ENCODE measurements at places on chromosomes 2 and 18.

- DNase-seq, result no peak
These were observed 700.0 kb upstream of the NXPH2 start for GRCh38 chr2:139480161-139480650.

DNA sequence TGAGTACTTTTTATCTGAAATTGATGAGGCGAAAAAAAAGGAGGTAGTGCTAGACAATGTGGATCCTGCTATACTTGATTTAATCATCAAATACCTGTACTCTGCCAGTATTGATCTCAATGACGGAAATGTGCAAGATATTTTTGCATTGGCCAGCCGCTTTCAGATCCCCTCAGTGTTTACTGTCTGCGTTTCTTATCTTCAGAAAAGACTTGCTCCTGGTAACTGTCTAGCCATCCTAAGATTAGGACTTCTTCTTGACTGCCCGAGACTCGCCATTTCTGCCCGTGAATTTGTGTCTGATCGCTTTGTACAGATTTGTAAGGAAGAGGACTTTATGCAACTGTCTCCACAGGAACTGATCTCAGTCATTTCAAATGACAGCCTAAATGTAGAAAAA, 453 bp downstream of the KLHL41 start:
- no peak for DNase-seq

GRCh38 chr2:98085649-98086048, 1.3 kb upstream of the VWA3B start:
- no peak for DNase-seq

DNA sequence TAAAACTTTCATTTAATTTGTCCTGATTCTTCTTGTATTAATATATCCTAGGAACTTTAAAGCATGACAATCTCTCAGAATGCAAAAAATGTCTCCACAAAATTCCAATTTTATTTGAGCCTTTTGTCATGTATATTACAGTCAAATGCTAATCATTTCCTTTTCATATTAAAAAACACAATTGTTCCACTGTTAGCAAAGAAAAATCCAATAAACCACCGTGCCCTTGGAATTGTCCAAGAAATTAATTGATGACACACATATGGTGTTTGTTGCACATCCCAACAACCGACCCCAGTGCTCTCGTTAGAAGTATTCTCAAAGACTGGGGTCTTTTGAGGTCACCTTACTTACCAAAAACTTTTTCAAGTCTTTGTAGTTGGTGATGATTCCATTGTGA, 28.1 kb downstream of the GFPT1 start:
- DNase-seq, result no peak

GRCh38 chr2:76861708-76862107, 660.5 kb downstream of the LRRTM4 start:
- DNase-seq, result no peak

DNA sequence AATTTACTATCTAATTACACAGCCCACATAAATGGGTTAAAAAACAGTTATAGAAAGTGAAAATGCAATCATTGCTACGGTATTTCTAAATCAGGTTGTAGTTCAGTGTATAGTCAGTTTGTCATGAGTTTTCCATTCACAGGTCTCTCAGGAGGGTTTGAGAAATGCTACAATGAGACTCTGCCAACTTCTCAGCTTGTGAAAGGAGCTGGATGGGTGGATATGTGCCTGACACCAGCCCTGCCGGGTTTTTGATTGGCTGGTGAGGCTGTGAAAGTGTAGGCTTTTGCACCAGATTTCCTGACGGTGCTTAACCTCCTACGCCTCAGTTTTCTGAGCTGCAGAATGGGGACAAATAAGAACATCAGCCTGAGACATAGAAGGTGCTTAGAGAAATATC, 102.6 kb upstream of the SMIM21 start:
- no peak for DNase-seq

- no peak for DNase-seq
These were observed 29.2 kb downstream of the UNC50 start for GRCh38 chr2:98637401-98638147.

Data from NCI-H69 (cell line).